NCI-H2081 treated with DMSO at 0.1 percent for 48 hours (cell line): ENCODE measurements at places on chromosomes 2 and 18.

- no peak for DNase-seq
Observed at GRCh38 chr2:99819766-99820165, 322.6 kb downstream of the AFF3 start.

DNA sequence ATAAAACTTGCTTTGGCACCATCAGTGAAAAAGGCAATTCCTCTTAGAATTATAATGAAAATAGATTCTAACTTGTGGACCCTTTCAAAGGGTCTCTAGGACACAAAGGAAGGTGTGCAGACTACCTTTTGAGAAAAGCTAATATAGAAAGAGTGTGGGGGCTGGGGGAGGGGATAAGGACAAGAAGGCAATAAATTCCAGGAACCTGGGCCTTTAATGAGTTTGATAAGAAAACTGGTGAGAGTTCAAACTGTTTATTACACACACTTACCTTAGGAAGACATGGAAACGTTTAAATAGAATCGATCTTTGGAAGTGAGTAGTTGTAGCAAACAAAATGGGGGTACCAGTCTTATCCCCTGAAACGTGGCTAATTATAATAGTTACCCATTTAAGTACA is 39.6 kb upstream of the PGAP1 start:
- no peak for DNase-seq

GRCh38 chr2:46326231-46326980 is 29.2 kb downstream of the EPAS1 start:
- no peak for DNase-seq

DNA sequence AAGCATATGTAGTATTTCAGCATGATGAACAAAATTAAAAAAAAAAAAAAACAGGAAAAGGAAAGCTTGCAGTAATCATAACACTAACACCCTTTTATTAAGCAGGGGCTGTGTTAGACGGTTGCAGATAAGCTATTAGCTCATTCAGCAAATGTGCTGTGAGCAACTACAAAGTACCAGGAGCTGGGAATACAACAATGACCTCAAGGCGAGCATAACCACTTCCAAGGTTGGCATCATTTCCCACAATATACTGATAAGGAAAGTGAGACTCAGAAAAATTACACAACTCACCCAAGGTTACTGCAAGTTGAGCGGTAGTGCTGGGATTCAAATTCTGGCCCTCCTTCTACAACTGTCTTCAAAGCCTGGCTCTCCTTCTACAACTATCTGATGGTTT is 38.2 kb upstream of the ACTR3 start:
- no peak for DNase-seq

DNA sequence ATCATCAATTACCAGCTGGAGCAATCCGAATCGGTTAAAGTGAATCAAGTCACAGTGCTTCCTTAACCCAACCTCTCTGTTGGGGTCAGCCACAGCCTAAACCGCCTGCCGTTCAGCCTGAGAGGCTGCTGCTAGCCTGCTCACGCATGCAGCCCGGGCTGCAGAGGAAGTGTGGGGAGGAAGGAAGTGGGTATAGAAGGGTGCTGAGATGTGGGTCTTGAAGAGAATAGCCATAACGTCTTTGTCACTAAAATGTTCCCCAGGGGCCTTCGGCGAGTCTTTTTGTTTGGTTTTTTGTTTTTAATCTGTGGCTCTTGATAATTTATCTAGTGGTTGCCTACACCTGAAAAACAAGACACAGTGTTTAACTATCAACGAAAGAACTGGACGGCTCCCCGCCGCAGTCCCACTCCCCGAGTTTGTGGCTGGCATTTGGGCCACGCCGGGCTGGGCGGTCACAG is 496 bp upstream of the ITGA4 start:
- DNase-seq = no peak

DNA sequence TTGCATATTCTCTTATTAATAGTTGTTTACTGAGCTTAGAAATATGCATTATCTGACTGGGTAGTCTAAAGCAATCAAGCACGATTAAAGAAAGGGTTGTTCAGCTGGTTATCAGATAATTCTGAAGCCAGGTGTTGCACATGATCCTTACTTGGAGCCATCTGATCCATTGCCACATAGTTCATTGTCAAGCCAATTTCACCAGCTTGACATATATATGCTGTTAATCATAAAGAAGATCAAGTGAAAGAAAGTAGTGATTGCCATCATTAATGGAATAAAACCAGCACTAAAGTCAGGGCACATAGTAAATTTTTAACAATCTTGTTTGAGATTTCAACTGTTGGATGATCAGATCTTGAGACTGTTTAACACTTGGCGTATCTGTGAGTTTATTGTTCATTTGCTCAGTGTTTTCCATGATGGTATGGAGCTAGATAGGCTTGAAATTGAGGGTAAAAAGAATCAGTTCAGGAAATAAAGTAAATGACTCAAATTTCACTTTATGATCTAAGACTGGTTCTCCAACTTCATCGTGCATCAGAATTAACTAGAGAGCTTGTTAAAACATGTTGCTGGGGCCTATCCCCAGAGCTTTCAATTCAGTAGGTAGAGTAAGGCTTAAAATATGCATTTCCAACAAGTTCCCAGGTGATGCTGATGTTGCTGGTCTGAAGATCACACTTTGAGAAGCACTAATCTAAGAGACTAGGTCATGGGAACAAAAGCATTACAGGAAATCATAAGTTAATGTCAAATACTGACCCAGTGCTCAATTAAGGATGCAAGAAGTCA is 539.6 kb downstream of the SATB2 start:
- DNase-seq = no peak

GRCh38 chr2:240098349-240098748 is 37.8 kb downstream of the COPS9 start:
- DNase-seq = no peak

- DNase-seq = no peak
Observed at GRCh38 chr2:203586696-203587095, 51.6 kb upstream of the RAPH1 start.

GRCh38 chr18:31440787-31441186 is 6.8 kb upstream of the DSG3 start:
- DNase-seq = no peak
